ENCODE measurements at places on chromosomes 4 and X. TPM values are rescaled to one million over a fixed set of nuclear protein-coding genes. Genes with fewer than 3 reads are reported as not detected.

DNA sequence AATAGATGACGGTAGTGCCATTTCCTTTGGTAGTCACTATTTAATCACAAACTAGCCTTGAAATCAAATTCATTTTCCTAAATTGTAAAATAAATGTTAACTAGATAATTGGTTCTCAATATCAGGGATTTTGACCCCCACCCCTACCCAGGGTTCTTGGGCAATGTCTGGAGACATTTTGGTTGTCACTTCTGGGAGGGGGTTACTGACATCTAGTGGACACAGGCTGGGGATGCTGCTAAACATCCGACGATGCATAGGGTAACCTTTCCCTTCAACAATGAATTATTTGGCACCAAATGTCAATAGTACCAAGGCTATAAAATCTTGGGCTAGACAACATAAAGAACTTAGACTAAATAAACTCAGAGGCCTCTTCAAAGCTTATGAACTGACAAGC lies 285.8 kb upstream of the TRPC5 start:
- DNase-seq: no peak

- DNase-seq: no peak
Observed at GRCh38 chr4:146232131-146232722, 17.9 kb downstream of the REELD1 start.

Gene BEX5
- total RNA-seq: 7.0 TPM

Gene PFKFB1
- 2.3 TPM for total RNA-seq

Gene MXRA5
- 1.6 TPM for total RNA-seq
